Tongue (tissue), 3 donors: ENCODE measurements at places on chromosomes 16 and 17. TPM values are rescaled to one million over a fixed set of nuclear protein-coding genes. Genes with fewer than 3 reads are reported as not detected.

DNA sequence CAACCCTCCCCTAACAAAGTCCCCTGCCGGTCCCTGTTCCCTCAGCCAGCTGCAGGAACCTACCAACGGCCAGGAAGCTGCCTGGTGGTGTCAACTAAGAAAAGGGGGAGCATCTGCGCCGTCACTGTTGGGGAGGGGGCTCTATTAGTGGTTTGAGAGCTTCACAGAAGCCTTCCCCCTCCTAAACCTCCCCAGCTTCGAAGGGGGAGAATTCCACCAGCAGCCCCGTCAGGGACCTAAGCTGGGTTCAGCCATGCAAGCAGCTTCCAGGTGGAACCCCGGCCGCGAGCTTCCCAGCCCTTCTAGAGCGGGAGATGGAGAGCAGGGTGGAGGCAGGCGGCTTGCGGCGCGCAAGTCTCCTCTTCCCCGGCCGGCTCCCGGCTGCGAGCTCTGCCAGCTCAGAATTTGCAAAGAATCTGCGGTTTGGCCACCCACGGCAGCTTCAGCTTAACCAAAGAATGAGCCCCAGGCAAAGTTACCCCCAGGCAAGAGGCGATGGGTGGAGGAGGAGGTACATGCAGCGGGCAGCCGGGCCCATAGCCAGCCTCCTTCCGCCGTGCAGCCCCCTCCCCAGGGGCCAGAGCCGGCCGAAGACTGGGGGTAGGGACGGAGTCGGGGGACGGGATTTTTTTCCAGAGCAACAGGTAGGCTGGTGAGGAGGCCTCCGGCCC lies 33.7 kb downstream of the DDX19A start:
- peak; percentile 70 for DNase-seq

- peak; percentile 28 for DNase-seq
Measured at GRCh38 chr16:68839831-68840230, 3.5 kb upstream of the TANGO6 start.

DNA sequence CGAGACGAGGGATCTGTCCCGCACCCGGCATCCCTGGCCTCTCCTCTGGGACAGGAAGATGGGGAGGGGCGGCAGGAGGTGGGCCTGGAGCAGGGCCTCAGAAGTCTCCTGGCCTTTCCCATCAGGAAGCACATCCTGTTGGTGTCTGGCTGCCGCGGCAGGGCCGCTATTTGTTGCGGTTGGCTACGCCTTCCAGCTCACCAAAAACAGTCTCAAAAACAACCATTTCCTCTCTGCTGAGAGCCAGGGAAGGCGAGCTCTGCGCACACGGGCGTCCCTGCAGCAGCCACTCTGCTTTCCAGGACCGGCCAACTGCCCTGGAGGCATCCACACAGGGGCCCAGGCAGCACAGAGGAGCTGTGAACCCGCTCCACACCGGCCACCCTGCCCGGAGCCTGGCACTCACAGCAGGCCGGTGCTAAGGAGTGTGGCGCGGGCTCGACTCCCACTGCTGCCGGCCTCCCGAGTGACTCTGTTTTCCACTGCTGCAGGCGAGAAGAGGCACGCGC lies at the start of gene TMEM204:
Gene TMEM204, plus strand, starts transcription at position 224 of the 509 bp plus-strand sequence. CDS start 610 bp downstream, outside the sequence.
- DNase-seq: peak; percentile 77

DNA sequence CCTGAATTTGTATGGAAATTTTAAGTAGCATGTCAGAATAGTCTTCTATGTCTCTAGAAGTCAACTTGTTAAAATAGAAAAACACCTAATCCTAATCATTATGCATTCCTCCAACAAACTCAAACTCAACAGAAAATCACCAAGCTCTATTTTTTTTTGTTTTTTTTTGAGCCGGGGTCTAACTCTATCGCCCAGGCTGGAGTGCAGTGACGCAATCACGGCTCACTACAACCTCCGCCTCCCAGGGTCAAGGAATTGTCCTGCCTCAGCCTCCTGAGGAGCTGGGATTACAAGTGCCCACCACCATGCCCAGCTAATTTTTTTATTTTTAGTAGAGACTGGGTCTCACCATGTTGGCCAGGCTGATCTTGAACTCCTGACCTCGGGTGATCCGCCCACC lies 9.8 kb downstream of the TMEM231 start:
- no peak for DNase-seq

DNA sequence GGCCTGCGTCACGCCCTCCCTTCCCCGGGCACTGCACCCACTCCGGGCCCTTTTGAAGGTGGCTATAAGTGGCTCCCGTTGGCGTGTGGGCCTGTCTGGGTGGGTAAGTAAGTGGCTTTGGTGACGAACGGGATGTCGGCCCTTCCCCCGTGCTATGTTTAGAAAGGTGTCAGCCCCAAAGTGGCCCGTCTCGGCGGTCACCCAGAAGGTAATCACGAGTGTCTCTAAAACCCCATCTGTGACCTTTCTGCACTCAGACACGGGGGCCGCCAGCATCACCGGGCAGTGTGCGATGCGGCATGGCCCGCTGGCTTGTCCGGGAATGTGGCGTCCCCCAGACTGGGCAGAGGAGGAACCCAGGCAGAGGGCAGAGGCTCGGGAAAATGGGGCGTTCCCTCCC lies 88.2 kb downstream of the IRX5 start:
- no peak for DNase-seq

DNA sequence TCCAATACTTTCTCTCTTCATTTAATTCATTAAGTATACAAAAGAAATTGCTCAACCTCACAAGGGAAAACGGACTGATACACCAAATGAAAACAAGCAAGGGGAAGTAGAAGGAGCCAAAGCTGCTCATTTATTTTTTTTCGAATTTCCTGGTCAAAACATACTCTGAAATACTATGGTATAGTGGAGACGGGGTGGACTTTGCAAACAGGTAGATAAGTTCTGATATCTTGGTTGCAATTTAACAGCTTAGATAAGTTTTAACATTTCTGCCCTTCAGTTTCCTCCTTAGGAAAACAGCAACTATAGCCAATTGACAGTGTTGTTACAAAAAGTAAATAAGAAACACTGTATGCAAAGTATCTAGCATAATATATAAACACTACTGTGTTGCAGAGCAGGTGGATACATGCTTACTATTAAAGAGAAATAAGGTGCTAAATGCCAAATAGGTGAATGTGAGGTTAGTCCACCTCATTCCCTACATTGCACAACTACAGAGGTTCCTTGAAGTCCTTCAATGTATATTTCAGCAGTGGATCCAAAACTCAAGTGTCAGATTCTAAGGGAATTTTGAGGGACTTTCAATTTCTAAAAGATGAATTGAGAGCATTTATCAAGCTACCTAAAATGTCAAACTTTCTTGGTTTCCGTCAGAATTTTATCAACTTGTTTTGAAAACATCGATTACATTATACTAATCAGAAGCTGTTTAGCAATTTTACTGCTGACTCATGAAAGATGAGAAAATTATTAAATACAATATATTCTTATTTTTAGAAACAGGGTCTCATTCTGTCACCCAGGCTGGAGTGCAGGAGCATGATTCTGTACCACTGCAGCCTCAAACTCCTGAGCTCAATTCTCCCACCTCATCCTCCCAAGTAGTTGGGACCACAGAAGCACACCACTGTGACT lies 11.0 kb downstream of the CCDC47 start:
- DNase-seq: no peak

GRCh38 chr16:16861546-16861945 lies 482.6 kb downstream of the NPIPA7 start:
- peak; percentile 79 for DNase-seq

DNA sequence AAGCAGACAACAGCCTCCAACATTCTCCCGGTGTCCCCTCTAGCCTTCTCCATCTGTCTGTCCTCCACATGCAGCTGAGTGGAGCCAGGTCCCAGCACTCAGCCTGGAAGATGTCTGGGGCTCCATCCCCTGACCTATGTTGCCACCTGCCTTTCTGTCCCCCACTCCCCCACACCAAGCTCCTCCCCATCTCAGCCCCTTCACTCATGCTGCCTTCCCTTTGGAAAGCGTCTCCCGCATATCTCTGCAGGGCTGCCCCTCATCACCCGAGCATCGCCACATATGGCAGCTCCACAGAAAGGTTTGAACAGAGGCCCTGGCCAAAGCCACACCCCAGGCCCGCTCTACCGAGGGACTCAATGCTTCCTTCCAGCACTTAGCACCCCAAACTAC lies 24.2 kb downstream of the NSMCE1 start:
- no peak for DNase-seq

The GALR2 gene
- not detected for total RNA-seq

The PRR35 gene
- not detected for total RNA-seq
